NCI-H2081 treated with DMSO at 0.1 percent for 48 hours (cell line): ENCODE measurements at places on chromosomes 1 and 21.

DNA sequence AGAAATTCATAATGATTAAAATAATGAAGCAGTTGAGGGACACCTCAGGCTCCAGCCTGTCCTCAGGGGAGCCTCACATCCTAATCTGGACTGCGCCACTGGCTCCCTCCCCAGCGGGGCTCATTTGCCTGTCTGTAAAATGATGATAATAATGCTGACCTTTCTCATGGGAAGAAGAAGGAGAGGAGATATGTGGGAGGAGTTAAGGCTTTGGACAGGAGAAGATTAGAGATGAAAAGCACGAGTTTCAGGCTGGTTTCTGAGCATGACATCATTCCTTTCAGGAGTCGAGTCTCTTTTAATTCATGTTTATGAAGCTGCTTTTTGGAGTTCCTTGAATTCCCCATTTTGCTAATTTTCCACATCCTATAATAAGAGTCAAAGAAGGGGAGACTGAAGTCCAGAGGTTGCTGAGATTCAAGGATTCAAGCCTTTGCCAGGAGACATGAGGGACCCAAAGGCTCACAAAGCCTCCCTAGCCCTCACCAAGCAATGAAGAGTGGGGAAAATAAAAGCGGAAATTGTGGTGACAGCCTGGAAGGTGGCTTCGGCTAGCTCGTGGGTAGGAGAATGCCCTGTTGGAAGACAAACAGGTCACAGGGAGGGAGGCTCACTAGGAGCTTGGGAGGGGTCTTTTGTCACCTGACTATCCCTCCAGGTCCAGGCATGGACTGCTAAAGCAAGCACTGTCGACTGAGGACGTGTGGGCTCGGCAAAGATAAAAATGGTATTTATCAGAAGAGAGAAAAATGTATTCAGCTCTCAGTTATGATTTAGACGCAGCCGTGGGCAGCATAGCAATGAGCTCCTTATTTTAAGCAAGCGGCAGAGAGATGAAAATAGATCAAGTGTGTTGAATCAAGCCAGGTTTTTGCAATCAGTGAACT is 27.5 kb upstream of the STMN1 start:
- no peak for DNase-seq

DNA sequence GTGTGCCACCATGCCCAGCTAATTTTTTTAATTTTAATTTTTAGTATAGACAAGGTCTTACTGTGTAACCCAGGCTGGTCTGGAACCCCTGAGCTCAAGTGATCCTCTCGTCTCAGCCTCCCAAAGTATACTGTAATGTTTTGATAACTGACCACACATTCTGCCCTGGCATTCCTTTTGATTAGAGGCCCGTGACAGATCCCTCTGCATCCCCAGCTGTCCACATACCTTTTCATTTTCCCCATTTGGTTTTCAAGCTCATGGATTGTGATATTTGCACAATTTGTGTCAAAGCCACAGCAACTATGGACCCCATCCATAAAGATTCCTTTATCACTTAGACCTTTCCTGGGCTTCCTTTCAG is 116.8 kb upstream of the ATP1A1 start:
- DNase-seq: no peak

DNA sequence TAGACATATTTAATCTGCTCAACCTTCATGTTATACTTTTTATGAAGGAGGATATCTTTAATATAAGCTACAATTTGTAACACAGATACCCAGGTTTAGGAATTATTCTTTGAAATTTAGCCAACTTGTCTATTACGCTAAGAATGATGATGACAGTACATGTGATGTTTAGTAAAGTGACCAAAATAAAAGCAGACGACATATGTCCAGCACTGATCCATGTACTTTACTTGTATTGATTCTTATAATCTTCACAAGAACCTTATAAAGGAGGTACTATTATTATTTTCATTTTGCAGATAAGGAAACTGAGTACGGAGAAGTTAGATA is 37.2 kb upstream of the ATG4C start:
- no peak for DNase-seq

DNA sequence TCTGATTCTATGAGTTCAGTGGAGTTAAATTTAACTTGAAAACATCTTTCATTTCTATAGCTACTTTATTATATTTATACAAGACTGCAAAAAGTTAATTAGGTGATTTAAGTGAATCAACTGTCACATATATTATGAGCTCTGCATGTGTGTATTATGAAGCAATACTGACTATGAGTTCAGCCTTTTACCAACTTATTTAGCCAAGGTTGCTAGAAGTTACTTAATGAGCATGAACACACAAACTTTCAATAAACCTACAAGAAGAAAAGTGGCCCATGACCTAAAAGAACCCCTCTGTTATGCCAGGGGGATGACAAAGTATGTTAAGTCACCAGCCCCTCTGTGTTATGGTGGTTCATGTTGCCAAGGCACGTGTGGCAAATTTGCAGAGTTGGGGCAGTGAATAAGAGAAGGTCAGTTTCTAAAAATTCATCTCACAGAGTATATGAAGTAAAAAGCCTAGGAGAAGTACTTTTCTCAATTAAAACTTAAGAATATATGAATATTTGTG is 86.7 kb upstream of the LYPLAL1 start:
- no peak for DNase-seq

DNA sequence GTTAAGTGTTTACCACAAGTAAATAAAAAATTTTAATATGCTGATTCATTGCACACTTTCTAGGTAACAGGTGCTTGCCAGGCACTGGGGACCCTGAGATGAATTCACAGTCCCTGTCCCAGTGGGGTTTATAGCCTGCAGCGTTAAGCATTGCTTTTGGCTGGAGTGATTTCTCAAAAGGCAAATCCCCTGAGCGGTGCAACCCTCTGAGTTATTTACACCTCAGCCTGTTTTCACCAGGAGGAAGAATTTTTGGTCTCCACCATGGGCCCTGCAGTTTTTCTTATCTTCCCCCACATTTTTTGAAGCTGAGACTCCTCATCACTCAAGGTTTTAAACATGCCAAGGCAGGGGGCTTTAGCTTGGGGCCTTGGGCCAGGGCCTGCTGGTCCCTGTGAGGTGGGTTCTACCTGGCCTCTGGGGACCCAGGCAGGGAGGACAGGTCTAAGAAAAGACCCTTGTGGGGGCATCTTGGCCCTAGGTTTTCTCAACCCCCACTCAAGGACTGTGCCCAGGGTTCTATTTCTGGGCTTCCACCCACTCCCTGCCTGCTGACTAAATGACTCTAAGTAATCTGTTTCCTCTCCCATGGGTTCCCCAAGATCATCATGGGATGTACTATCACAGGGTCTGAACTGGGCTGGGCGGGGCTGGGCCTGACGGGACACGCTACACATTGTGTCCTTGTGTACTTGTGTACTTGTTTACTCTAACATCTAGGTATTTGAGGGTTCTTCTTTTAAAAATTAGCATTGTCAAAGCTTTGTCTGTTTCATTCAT is 10.2 kb upstream of the CHIT1 start:
- DNase-seq: no peak

GRCh38 chr21:32206631-32207405 is 72.0 kb downstream of the MIS18A start:
- DNase-seq: no peak

DNA sequence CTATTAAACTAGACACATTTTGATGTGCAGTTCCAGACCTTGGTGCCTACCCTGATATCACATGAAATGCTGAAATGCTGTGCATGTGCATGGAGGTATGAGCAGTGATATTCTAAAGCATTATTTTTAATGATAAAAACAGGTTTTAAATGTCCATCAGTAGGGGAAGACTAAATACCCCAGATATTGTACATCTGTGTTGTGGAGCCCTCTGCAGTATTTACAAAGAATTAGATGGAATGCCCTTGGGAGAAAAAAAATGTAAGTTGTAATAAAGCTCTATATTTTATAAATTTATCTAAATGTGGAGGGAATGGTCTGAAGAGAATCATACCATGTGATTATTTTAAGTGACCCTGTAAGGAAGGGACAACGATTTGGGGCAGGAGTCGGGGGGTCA is 39.1 kb upstream of the IGSF5 start:
- DNase-seq: no peak

GRCh38 chr1:10353282-10353681 is 45.6 kb upstream of the PGD start:
- no peak for DNase-seq

DNA sequence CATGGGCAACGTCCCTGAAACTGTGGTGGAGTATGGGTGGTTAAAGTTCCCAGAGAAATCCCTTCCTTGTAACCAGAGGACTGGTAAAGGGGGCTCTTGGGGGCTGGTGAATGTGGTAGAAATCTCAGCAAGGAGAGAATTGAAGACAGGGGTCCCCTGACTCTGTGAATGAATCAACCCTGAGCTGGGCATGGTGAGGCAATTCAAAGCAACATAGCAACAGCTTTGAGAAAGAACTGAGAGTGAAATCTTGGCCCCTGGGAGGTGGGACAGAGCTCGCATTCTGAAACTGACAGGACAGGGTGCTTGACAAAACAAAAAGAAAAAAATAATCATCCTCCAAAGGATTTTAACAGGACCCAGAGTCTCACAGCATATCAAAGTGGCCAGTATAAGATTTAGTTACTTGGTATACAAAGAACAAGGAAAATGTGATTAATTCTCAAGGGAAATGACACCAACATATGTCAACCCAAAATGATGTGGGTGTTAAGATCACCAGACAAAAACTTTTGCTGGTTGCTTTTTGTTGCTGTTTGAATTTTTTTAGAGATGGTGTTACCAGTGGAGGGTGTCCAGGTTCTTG is 11.7 kb upstream of the SUMO3 start:
- no peak for DNase-seq

- no peak for DNase-seq
Observed at GRCh38 chr1:197725976-197726375, 49.3 kb downstream of the DENND1B start.

DNA sequence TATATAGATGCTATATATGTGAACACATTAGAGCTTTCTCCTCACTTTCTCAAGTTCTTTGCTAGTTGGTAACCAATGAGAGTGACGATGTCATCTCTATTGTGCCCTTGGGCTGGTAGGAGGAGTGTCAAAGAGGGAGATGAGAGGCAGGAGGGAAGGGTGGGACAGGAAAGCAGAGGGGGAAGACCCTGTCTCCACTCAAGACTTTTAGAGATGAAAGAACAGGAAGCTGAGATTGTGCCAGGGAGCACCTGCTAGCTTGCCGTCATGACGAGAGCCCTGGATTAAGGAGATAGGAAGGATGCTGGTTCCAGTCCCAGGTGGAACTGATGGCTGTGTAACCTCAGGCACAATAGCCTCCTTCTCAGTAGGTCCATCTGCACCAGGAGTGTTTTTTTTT is 16.7 kb downstream of the CNR2 start:
- no peak for DNase-seq
